Sigmoid colon (tissue), 7 donors: ENCODE measurements at places on chromosomes 5 and 9. TPM values are rescaled to one million over a fixed set of nuclear protein-coding genes. Genes with fewer than 3 reads are reported as not detected.

GRCh38 chr5:135371622-135372232 lies 27.3 kb downstream of the MACROH2A1 start:
- no peaks in the 10 kb centered on the region for H3K4me1 ChIP-seq
- no peak for DNase-seq
- no peaks in the 10 kb centered on the region for H3K27me3 ChIP-seq
- H3K36me3 ChIP-seq: peaks cover 36% of the 10 kb centered on the region

DNA sequence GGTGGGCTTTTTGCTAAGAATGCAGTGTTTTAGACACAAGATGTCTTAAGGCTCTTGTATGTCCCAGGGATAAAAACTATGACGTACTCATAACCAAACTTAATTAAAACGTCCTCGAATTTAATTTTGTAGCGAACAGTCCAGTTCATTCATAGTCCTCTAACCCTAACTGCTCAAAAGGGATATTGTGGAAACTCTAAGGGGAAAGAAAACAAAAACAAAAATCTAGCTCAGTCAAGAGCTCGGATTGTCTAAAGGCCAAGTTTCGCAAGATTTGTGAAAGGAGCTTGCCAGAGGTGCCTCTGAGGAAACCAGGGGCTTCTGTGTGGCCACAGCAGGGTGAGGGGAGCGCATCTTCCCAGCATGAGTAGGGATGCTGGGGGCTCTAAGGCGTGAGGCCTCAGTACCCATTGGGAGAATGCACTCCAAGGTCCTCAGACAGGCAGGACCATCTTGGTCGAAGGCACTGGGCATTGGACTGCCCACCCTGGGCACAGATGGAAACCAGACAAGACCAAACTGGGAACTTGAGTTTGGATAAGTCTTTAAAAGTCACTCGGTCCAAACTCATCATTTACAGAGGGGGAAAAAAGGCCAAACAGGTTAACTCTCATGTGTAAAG lies 71.8 kb downstream of the PRRT1B start:
- no peak for DNase-seq
- H3K4me3 ChIP-seq: no peak overlapping the region
- H3K4me1 ChIP-seq: no peaks in the 10 kb centered on the region
- peaks cover 35% of the 10 kb centered on the region for H3K36me3 ChIP-seq
- no peak overlapping the region for H3K27ac ChIP-seq
- H3K27me3 ChIP-seq: no peaks in the 10 kb centered on the region

Gene ANKRD34B
- total RNA-seq: not detected

GRCh38 chr9:91775011-91775707 lies 174.9 kb downstream of the ROR2 start:
- H3K4me3 ChIP-seq: no peak overlapping the region
- peak overlapping the region; percentile 74 for H3K27ac ChIP-seq
- H3K27me3 ChIP-seq: no peaks in the 10 kb centered on the region
- peaks cover 69% of the 10 kb centered on the region for H3K4me1 ChIP-seq

Gene PCDHA13
- 0.66 TPM for total RNA-seq
